ENCODE measurements at places on chromosomes 13 and 19.

GRCh38 chr13:32783067-32783466 is 196.8 kb downstream of the PDS5B start:
- no peak for DNase-seq

GRCh38 chr13:29458419-29458818 is 137.1 kb downstream of the SLC7A1 start:
- no peak for DNase-seq

DNA sequence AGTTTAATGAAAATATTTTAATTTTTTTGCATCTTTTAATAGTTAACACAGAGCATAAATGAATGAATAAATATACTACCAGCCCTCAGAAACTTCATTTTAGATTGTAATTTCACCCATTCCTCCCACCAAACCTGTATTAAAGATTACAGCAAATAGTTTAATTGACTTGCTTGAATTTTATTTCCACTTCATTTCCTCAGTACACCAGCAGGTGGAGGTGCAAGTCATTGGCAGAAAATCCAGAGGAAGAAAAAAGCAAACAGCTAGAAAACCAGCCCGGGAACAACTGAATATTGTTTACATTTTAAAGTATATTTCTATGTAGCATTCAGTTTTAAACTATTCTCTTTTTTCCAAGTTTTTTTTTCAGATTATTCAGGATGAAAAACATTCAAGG is 177.8 kb downstream of the OLFM4 start:
- DNase-seq, result no peak

DNA sequence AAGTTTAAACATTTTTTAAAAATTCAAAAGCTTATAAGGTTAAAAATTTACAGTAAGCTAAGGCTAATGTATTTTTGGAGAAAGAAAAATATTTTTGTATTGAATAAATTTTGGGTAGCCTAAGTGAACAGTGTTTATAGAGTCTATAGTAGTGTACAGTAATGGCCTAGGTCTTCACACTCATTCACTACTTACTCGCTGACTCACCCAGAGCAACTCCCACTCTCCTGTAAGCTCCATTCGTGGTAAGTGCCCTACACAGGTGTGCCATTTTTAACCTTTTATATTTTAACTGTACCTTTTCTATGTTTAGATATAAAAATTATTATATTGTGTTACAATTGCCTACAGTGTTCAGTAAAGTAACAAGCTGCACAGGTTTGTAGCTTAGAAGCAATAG is 96.6 kb upstream of the FREM2 start:
- no peak for DNase-seq

GRCh38 chr13:48624858-48625257 is 28.9 kb upstream of the CYSLTR2 start:
- no peak for DNase-seq

GRCh38 chr13:45280751-45281634 is 60.0 kb downstream of the TPT1 start:
- peak; percentile 60 for DNase-seq

GRCh38 chr13:76822698-76823267 is 63.4 kb downstream of the KCTD12 start:
- DNase-seq, result no peak

GRCh38 chr13:40484101-40484800 is 182.2 kb downstream of the FOXO1 start:
- no peak for DNase-seq

DNA sequence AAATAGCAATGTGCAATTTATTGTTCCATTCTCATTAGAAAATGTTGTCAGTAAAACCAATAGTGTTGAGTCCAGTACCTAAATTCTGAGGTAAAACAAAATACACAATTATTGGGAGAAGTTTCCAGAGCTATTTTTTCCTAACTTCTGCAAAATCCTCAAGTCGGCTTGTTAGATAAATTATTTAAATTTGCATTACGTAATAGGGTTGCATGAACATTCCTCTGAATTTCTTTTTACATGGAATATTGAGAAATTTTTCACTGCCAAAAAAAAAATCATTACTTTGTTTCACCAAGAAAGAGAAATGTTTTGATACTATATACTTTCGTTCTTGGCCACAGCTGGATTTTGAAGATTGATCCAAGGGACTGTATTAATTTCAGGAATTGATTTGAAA is 1.5 kb downstream of the ZNF507 start:
- DNase-seq, result no peak

DNA sequence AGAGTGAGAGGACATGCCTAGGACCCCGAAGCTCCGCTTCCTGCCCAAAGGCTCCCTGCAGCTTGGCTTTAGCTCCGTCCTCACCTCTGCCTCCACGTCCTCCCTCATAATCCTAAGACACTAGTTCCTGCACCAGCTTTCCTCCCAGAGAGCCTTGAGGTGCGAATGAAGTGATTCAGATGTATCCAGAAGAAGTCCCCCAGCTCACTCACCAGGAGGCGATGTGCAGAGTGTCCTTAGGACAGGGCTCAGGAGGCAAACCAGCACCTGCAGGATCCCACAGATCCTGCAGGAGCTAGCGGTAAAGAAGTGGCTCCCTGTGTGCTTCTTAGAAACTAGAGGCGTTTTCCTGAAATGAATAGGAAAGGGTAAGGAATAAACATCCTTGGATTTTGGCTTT is 109.7 kb downstream of the HSPH1 start:
- DNase-seq, result no peak

GRCh38 chr13:108342369-108343289 is 73.1 kb downstream of the TNFSF13B start:
- peak; percentile 36 for DNase-seq

DNA sequence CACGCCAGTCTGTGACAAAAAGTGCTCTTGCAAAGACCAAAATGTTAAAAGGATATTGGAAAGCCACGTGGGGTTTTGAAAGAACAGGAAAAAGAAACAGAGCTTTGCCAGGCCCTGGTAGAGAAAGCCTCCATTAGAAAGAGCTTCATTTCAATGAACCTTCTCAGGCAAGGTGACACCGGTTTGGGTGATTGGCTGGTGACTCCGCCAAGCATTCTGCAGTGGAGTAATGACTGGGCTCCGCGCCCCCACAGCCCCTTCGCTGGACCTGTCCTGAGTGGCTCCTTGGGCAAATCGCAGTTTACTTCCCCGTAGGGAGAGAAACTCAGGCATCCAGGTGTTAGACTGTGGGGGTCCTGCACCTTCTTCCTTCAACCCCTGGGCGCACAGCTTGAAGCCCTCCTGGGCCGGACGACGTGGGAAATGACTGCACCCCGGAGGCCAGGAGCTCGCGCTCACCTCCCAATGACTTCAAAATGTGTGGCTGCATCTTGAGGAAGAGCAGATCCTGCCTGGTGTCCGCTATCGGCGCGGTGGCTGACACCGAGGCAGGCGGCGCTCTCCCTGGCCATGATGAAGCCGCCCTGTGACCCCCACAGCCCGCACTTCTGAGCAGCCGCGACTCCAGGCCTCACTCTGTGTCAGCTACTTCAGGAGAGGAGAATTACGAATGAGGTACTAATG is 444.6 kb upstream of the SGCG start:
- DNase-seq, result no peak

GRCh38 chr19:12788682-12789097 is 2.6 kb upstream of the JUNB start:
- DNase-seq, result no peak
